ENCODE measurements at places on chromosomes 3 and 15. TPM values are rescaled to one million over a fixed set of nuclear protein-coding genes. Genes with fewer than 3 reads are reported as not detected.

DNA sequence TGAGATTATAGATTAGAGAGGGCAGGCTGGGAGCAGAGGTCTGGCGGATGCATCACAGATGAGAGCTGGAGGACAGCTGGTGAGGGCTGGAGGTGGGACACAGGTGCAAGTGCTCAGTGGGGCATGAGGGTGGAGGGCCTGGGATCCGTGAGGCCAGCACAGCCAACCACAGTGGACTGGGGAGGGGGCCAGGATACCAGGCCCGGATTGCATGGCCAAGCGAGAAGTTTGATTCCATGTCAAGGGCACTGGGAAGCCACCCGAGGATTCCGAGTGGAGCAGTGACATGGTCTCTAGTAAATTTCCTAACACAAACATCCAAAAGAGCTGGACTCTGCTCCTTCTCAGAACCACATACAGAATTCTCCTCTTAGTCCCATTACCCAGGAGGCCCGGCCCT lies 44.0 kb upstream of the SLC41A3 start:
- no peak for DNase-seq

GRCh38 chr3:3053974-3054373 lies 56.2 kb downstream of the IL5RA start:
- DNase-seq, result no peak

- no peak for DNase-seq
Observed at GRCh38 chr3:189389346-189389745, 217.6 kb downstream of the TPRG1 start.

GRCh38 chr3:134325061-134325705 lies 49.1 kb downstream of the AMOTL2 start:
- DNase-seq, result no peak

- no peak for DNase-seq
Observed at GRCh38 chr15:85689729-85690128, 105.0 kb downstream of the KLHL25 start.

GRCh38 chr3:176514297-176514696 lies 683.0 kb downstream of the TBL1XR1 start:
- peak; percentile 21 for DNase-seq

GRCh38 chr15:34362047-34362773 lies 4.8 kb downstream of the LPCAT4 start:
- DNase-seq, result no peak

DNA sequence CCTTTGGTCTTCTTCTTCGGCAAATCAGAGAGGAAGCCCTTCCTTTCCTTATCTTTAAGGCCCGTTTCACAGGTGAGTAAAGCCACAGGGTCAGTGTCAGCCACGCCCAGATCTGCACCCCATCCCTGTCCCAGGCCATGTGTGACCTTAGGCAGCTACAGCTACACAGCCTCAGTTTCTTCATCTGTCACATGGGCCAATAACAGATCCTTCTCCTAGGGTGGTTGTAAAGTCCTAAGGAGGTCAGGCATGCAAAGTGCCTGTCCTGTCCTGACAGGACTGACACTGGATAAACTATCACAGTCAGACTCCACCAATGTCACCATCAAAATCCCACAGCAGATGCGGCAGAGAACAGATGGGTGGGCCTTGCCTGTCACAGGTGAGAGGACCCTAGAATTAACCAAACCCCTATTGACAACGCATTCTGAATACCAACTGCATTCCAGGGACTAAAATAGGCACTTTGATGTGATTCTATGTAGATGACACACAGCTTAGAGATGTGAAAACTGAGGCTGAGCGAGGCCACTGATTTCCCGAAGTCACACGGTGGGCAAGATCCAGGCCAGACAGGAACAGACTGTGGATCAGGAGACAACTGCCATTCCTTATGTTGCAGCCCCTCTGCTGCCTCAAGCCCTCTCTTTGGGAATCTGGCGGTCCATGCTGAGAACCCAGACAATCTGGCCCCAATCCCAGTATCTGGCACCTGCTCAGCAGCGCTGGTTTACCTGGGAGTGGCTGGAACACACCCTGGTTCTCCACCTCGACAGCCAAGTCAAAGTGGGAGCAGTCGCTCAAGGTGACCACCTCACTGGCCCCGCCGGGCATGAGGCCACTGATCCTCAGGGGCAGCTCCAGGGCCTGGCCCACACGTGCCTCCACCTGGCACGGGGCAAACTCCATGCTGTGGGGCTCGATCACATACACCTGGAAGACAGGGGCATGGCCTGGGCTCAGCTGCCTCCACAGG lies 48.7 kb downstream of the NUP210 start:
- DNase-seq, result no peak

GRCh38 chr3:121175083-121175482 lies 267.1 kb downstream of the STXBP5L start:
- DNase-seq, result no peak

DNA sequence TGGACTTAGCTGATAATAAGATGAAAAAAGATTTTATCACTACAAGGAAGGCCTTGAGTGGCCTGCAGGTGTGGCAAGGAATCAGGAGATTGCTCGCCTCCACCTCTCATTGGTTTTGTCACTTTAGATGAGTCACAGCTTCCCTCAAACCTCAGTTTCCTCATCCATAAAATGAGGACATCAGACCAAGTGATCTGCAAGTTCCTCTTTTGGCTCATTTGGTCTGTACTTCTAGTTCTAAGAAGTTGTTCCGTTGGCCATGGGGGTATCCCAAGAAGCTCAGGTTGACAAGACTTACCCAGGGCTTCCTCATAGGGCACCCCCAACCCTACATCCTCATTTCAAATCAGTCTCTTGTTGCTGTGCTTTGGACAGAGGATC lies 254.1 kb downstream of the UACA start:
- no peak for DNase-seq

DNA sequence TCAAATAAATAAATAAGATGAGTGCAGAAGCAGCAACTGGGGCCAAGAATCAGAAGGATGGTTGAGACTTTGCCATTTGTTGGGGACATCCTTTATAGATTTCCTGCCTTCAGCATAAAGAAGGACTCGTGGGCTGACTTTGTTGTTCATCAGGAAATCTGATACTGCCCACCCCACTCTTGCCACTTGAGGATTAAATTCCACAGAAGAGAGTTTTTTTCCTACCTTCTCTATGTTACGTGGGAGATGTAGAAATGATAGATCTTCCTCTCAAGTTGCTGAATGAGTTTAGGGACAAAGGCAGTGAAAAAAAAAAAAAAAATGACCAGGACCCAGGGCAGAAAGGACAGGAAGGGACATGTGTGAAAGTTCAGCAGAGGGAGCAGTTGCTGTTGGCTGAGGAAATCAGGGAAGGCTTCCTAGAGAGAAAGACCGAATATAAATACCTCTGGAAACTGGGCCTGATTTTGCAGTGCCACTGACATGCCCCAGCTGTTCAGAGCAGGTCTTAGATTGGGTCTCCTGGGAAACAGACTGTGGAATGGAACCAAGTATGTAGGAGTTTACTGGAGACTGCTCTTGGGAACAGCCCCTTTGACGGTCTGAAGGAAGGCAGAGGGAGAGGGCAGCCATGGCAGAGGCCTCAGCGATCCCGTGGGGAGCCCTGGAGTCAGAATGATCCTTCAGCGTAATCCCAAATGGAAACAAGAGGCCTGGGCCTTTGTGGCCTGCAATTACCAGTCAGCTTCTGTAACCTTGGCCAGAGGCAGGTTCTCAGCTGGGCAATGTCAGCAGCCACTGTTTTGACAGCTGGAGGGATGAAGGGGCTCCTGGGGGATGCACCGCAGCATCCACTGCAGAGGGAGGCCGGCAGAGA lies 50.9 kb downstream of the C3orf20 start:
- no peak for DNase-seq

GRCh38 chr3:134090031-134090430 lies 60.3 kb upstream of the SLCO2A1 start:
- no peak for DNase-seq

- DNase-seq, result no peak
Observed at GRCh38 chr15:60062826-60063225, 58.7 kb downstream of the FOXB1 start.

Gene CLDN18
- total RNA-seq, result not detected

Gene PLCH1
- total RNA-seq, result 5.6 TPM

Gene SRGAP3
- 1.8 TPM for total RNA-seq

Gene RLBP1
- total RNA-seq, result not detected

All from Caki2 (cell line).